ENCODE measurements at places on chromosomes 12 and 14.

- DNase-seq: no peak
These were observed 6.8 kb upstream of the PAX9 start for GRCh38 chr14:36654794-36655381.

DNA sequence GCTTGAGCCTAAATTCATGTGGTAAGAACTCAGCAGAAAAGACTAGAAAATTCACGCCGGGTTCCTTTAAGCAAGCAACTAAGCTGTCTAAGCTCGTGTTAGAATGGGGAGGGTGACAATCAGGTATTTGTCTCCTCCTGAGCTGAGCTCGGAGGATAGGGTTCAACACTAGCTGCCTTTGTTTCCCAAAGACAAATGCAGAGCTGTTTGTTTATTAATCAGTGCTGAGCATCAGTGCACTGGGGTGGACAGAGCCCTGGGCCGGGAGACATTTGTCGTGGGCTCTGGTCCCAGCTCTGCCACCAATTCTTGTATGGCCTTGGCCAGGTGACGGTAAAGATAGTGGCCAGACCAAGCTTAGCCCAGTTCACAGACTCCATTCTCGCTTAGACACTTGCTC, 43.7 kb downstream of the DEGS2 start:
- peak; percentile 37 for DNase-seq

- no peak for DNase-seq
These were observed 418.9 kb downstream of the ZFP36L1 start for GRCh38 chr14:68373847-68374444.

GRCh38 chr14:100104523-100105300, 39.5 kb downstream of the EVL start:
- peak; percentile 14 for DNase-seq

DNA sequence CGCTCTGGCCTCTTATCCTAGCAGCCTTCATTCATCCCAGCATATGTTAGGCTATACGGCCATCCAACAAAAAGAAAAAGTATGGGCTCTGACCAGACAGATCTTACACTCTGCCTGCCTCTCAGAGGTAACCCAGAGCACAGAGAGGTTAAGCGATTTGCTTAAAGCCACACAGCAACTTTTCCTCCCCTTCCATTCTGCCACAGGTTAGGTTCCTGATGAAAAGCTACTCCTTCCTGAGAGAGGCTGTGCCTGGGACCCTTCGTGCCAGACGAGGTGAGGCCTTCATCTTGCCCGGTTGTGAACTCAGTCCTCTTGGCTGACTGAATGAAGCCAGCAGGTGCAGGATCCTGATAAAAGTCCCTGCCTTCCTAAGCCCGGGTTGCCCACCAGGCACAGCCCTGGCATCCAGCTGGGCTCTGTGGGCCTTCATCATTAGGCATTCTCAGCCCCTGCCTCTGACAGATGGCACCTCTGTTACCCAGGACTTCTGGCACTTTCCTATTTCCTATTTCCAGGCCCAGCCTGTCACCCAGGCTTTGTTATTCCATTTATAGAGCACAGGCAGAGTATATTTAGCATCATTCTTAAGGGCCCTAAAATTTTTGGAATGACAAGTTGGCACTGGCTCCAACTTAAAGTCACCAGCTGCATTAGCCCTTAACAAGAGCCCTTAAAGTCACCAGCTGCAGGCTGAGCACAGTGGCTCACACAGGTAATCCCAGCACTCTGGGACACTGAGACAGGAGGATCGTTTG, 12.8 kb downstream of the SOAT2 start:
- DNase-seq: no peak

DNA sequence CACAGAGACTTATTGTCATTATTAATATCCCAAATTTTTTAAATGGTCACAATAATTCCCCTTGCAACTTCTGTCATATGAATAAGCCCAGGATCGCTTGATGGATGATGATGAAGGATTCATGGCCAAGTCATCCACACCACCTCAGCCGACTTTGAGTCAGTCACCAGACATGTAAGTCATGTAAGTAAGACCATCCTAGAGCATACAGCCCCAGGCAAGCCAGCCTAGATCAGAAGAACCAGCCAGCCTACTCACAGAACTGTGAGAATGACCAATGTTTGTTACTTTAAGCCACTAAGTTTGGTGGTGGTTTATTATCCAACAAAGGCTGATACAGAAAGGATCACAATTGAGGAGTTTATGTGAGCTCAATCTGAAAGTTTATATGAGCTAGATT, 341.8 kb downstream of the NRXN3 start:
- no peak for DNase-seq

GRCh38 chr12:46402451-46402850, 29.9 kb upstream of the SLC38A2 start:
- DNase-seq: no peak

- DNase-seq: no peak
These were observed 72.8 kb upstream of the ZDHHC17 start for GRCh38 chr12:76690921-76691700.

GRCh38 chr12:52119398-52120254, 40.1 kb downstream of the SMIM41 start:
- peak; percentile 84 for DNase-seq

DNA sequence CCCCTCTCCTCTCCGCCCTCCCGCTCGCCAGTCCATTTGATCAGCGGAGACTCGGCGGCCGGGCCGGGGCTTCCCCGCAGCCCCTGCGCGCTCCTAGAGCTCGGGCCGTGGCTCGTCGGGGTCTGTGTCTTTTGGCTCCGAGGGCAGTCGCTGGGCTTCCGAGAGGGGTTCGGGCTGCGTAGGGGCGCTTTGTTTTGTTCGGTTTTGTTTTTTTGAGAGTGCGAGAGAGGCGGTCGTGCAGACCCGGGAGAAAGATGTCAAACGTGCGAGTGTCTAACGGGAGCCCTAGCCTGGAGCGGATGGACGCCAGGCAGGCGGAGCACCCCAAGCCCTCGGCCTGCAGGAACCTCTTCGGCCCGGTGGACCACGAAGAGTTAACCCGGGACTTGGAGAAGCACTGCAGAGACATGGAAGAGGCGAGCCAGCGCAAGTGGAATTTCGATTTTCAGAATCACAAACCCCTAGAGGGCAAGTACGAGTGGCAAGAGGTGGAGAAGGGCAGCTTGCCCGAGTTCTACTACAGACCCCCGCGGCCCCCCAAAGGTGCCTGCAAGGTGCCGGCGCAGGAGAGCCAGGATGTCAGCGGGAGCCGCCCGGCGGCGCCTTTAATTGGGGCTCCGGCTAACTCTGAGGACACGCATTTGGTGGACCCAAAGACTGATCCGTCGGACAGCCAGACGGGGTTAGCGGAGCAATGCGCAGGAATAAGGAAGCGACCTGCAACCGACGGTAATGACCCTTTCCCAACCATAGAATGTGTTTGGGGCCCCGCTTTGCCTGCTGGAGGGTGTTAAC, 615 bp downstream of the CDKN1B start:
- peak; percentile 60 for DNase-seq

DNA sequence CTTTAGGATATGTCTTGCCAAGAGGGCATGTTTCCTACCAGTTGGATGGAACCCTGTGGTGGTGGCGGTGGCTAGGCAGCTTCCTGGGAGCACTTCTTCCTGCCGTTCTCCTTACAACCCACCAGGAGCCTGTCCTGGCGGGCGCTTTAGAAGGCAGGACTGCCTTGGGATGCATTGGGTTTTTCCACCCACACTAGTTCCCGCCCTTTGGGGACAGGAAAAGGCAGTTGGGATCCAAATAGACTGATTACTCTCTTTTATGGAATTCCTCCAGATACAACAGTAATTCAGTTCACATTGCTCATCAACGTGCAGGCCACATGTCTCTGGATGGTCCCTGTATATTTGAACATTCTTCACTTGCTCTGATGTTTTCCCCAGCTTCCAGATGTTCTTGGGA, 305.7 kb upstream of the SSTR1 start:
- peak; percentile 29 for DNase-seq

DNA sequence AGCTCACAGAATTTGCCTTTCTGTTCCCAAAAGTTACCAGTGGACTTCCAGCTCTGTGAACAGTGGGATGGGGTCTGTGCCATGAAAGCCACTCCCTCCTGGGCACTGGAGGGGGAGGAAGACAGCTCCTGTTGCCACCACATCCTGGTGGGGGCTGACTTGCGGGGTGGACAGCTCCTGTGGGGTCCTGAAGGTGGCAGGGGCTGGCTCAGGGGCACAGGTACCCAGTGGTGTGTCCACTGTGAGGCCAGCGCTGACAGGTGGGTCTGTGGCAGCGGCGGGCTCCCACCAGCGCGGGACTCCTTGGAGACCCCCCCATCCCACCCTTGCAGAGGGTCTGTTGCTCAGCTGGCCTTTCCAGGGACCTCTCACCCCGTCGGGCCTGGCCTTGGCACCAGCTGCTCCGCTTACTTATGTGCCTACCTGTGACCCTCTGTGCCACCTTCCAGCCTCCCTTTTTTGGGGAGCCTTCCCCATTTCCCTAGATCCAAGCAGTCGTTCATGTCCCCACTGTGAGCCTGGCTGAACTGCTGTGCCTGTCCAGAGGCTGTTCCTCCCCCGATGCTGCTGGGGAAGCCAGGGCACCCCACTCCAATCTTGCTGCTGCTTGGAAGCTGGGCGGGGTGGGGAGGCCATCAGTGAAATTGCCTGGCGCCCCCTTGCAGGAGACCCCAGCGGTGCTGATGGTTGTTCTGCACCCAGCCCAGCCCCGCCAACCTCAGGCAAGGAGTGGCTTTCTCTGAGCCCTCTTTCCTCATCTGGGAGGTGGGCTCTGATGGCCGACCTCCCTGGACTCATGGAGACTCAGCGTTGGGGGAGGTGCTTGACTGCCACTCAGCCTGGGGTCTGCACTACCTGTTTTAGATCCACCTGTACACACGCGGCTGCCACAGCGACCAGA, 2.2 kb downstream of the TEDC1 start:
- DNase-seq: peak; percentile 67

DNA sequence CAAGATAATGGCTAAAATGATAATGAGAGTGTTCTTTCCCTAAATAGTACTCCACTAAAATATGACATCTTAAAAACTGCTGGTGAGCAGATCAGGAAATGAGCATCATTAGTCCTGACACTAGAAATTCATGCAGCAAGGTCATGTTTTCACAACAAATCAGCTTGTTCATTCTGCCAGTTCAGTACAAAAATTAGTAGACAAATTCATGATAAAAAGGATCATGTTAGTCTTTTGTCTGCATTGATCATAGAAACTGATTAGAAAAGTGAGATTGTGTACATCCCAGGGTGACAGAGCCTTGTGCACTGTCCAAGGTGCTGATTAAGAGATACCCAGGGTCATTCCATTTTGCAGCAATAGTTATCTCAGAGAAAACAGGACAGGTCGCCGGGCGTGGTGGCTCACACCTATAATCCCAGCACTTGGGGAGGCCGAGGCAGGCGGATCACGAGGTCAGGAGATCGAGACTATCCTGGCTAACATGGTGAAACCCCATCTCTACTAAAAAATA, 163.6 kb downstream of the RIMBP2 start:
- DNase-seq: no peak

DNA sequence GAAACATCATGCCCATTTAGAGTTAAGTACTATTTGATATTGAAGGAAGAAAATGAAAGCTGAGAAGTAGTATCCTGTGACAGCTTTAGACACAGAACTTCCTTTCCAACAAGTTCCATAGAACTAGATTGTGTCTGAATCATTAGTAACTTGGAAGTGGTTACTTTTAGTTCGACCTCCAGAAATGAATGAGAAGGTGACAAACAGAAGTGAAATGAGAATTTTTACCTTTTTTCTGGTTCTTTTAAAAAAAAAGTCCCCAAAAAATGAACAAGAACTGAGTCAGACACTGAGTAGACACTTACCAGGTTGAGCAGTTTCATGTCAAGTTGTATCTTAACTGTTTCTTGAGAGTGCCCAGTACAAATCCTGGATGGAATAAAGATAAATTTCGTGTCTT, 3.0 kb downstream of the ATP6V0A2 start:
- no peak for DNase-seq

DNA sequence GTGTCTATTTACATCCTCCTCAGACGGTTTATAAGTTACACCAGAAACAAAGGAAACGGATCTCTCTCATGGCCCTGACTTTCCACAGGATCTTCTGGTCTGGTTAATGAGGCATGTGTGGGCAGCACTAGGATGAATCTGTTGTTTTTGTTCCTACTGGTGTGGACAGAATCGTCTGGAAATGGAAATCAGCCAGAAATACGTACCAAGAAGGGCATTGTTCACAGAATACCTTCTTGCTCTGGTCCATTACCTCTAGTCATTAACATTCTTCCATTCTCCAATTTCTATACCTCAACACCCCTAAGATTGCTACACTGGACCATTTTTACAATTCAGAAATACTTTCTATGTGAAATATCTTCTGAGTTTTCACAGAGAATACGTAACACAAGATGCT, 86.0 kb downstream of the TPH2 start:
- no peak for DNase-seq

DNA sequence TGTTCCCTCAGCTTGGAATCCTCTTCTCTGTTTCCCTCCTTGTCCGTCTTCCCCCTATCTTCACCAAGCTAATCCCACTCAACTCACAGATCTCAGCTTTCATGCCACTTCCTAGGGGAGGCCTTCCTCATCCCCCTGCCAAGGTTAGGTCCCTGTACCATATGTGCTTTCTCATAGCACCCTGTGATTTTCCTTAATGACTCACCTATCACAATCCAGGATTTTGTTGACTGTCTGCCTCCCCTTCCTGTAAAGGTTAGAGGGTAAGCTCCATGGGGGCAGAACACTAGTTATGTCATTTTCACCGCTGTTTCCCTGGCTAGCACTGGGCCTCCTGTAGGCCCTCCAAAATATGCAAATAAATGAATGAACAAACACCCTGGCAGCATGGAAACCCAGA, 57.6 kb downstream of the CRADD start:
- no peak for DNase-seq

DNA sequence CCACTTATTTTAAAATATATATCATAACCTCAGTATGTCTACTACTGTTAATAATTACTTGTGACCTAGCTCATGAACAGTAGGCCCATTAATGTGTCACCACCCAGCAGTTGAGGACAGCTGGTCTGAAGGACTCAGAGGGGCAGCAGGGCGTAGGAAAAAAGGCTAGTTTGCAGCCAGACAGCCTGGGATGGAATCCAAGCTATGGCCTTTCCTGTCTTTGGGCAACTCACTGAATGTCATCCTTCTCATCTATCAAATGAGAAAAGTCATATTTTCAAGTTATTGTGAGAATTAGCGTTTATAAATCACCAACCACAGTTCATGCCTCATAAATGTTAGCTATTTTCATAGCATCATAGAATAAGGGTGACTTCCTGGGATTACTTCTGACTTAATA, 12.3 kb downstream of the DENND5B start:
- peak; percentile 44 for DNase-seq

DNA sequence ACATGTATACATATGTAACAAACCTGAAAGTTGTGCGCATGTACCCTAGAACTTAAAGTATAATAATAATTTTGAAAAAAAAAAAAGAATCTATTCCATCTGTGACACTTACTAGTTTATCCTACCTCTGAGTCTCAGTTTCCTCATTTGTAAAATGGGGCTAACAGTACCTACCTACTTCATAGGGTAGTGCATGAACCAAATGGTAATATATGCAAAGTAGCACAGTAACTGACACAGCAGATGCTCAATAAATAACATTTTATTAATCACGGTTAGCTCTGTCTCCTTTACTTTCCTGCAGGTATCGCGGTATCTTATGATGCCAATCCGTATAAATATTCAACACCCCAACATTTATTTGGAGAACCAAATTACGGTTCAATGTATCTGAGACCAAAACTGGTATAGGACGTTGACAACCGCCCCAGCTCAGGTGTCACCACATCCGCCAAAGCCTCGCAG, 703 bp downstream of the TMED10 start:
- DNase-seq: no peak

GRCh38 chr12:46494424-46494823, 121.9 kb upstream of the SLC38A2 start:
- peak; percentile 16 for DNase-seq

- no peak for DNase-seq
These were observed 11.1 kb downstream of the TTC5 start for GRCh38 chr14:20294636-20295035.

GRCh38 chr14:46920542-46920941, 269.0 kb upstream of the RPL10L start:
- no peak for DNase-seq
